ENCODE measurements at places on chromosomes 1 and 21. TPM values are rescaled to one million over a fixed set of nuclear protein-coding genes. Genes with fewer than 3 reads are reported as not detected.

Gene LCE1D
- total RNA-seq: not detected

Gene DDR2
- 1.9 TPM for total RNA-seq

Gene OR6Y1
- total RNA-seq: not detected

Gene KPRP
- total RNA-seq: not detected

Gene PAPPA2
- 0.03 TPM for total RNA-seq

Gene TRIM58
- total RNA-seq: not detected

Gene DISP1
- 4.2 TPM for total RNA-seq

Gene GNG5
- total RNA-seq: 283 TPM

Gene FAM72C
- total RNA-seq: 1.2 TPM

Gene GPR61
- not detected for total RNA-seq

Gene PLPPR4
- total RNA-seq: not detected

Gene CLCA1
- total RNA-seq: 0.08 TPM

Gene GJA9
- 0.10 TPM for total RNA-seq

Gene TMEM200B
- total RNA-seq: 2.1 TPM

Gene PADI2
- total RNA-seq: 507 TPM

Gene ZNF593OS
- total RNA-seq: not detected

Gene RIMKLA
- 13.6 TPM for total RNA-seq

Gene LYPD8
- total RNA-seq: not detected

Gene PGLYRP3
- total RNA-seq: not detected

Gene CRNN
- not detected for total RNA-seq

Gene NUDT17
- total RNA-seq: 3.7 TPM

Gene KLHDC9
- 7.6 TPM for total RNA-seq

Gene ADCY10
- total RNA-seq: 0.10 TPM

Gene GDAP2
- 14.5 TPM for total RNA-seq

Gene GJB5
- total RNA-seq: not detected

Gene NEXN
- 5.4 TPM for total RNA-seq

Gene MYCL
- 2.0 TPM for total RNA-seq

Gene ZNF692
- total RNA-seq: 62.3 TPM

Gene AQP10
- total RNA-seq: not detected

Gene TSPAN2
- not detected for total RNA-seq

Gene MTARC2
- total RNA-seq: 10.1 TPM

All from Panc1 (cell line).